ENCODE measurements at places on chromosomes 2 and 18.
A peak's percentile ranks its signal among the peaks of the same experiment; 100 is the strongest.

DNA sequence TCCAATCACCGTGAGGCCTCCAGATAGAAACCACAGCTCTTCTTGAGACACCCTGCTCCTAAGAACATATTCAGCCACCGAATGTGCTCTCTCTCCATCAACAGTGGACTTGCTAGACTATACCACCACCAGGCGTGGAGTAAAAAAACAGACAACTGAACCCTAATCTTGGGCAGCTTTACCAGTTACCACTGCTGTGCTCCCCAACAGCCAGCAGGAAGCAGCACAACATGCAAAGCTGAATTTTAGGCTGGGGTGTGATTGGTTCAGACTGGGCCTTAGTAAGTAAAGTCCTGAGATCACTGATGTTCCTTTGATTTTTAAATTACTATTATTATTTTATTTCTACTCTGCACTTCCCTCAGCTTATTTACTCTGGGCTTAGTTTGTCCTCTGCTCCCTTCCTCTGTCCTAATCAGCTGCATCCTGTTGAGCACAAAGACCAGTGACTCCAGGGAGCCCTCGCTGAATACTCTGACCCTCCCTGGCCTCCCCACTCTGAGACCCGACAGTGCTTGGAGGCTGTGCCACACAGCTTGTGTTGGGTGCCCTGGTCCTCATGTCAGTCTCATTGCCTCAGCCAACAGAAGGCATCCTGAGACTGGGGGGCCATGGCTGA, 21.9 kb downstream of the MRPL35 start:
- no peak overlapping the region for H3K27ac ChIP-seq
- peak; percentile 73 for DNase-seq
- no peaks in the 10 kb centered on the region for H3K27me3 ChIP-seq
- H3K4me1 ChIP-seq = peaks cover 13% of the 10 kb centered on the region
- no peak overlapping the region for H3K4me3 ChIP-seq

DNA sequence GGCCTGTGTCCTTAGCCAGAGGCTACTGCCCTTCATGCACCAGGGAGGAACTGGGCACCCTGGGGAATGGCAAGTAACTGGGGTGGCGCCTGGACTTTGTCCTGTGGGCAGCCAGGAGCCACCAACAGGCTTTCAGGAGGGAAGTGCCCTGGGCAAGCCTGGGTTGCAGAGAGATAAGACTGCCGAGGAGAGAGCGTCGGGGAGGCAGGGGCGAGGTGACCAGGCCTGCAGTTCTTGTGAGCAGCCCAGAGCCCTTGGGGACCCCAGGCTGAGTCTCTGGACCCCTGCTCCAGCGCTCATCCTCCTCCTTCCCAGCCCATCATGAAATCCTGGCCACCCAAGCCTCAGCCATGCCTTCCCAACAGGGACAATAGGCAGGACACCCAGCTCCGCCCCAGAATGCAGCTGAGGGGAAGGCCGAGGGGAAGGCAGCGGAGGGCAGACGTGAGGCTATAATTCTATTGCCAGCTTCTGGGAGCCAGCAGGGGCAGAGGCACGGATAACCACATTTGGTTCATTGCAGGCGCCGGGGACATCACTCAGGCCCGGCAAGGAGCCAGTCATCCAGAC, 25.1 kb downstream of the ADRA2B start:
- H3K4me1 ChIP-seq = no peaks in the 10 kb centered on the region
- no peak overlapping the region for H3K4me3 ChIP-seq
- H3K27me3 ChIP-seq = no peaks in the 10 kb centered on the region
- H3K36me3 ChIP-seq = no peaks in the 10 kb centered on the region
- no peak for DNase-seq
- H3K27ac ChIP-seq = no peak overlapping the region

GRCh38 chr2:130916438-130916705, 79.7 kb downstream of the ARHGEF4 start:
- no peak for DNase-seq
- no peaks in the 10 kb centered on the region for H3K36me3 ChIP-seq
- H3K4me1 ChIP-seq = no peaks in the 10 kb centered on the region
- no peak overlapping the region for H3K27ac ChIP-seq

GRCh38 chr2:120828066-120828465, 92.4 kb downstream of the GLI2 start:
- no peaks in the 10 kb centered on the region for H3K36me3 ChIP-seq
- DNase-seq = no peak
- no peak overlapping the region for H3K27ac ChIP-seq
- no peak overlapping the region for H3K4me3 ChIP-seq

GRCh38 chr18:10131081-10131459, 217.3 kb downstream of the VAPA start:
- DNase-seq = no peak
- peak overlapping the region; percentile 52 for H3K27ac ChIP-seq
- H3K27me3 ChIP-seq = no peaks in the 10 kb centered on the region
- peaks cover 12% of the 10 kb centered on the region for H3K4me1 ChIP-seq

DNA sequence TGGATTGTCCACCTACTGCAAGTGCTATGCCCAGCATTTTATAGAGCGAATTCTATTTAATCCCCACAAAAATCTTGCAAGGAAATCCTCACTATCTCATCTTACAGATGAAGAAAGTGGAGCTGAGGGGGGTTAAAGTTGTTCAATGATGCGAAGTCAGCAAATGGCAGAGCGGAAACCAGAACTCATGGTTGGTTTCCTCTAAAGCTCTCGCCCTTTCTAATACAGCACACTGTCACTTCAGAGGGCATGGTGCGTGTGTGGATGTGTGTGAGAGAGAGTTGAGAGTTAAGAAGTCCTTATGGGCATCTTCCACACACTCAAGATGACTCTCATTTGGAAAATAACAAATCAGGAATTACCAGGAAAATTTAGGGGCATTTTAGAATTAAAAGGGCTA, 78.4 kb downstream of the TGFA start:
- no peaks in the 10 kb centered on the region for H3K4me1 ChIP-seq
- H3K27ac ChIP-seq = no peak overlapping the region
- H3K4me3 ChIP-seq = no peak overlapping the region
- H3K27me3 ChIP-seq = no peaks in the 10 kb centered on the region
- H3K36me3 ChIP-seq = no peaks in the 10 kb centered on the region

GRCh38 chr2:148524519-148524919, 120.0 kb upstream of the EPC2 start:
- H3K27me3 ChIP-seq = no peaks in the 10 kb centered on the region
- DNase-seq = no peak
- no peak overlapping the region for H3K4me3 ChIP-seq
- H3K36me3 ChIP-seq = no peaks in the 10 kb centered on the region
- H3K27ac ChIP-seq = no peak overlapping the region

DNA sequence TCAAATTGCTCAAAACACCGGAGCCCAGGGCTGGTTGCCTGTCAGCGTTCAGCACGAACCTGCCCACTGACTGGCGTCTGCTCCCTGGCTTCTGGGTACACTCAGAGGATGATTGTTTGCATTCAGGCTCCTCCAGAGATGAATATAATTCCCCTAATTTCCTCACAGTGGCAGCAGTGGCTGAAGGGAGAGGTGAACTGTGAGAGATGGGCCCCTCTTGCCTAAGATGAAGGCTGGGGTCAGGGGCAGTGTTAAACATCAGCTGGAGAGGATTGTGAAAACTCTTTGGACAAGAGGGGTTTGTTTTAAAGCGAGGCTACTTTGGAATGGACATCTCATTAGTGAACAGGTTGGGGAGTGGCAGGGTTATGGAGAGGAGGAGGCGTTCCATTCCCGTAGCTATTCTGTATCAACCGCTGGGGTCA, 31.0 kb downstream of the TCF7L1 start:
- H3K4me1 ChIP-seq = peaks cover 22% of the 10 kb centered on the region
- no peak for DNase-seq
- H3K4me3 ChIP-seq = no peak overlapping the region
- no peaks in the 10 kb centered on the region for H3K27me3 ChIP-seq

DNA sequence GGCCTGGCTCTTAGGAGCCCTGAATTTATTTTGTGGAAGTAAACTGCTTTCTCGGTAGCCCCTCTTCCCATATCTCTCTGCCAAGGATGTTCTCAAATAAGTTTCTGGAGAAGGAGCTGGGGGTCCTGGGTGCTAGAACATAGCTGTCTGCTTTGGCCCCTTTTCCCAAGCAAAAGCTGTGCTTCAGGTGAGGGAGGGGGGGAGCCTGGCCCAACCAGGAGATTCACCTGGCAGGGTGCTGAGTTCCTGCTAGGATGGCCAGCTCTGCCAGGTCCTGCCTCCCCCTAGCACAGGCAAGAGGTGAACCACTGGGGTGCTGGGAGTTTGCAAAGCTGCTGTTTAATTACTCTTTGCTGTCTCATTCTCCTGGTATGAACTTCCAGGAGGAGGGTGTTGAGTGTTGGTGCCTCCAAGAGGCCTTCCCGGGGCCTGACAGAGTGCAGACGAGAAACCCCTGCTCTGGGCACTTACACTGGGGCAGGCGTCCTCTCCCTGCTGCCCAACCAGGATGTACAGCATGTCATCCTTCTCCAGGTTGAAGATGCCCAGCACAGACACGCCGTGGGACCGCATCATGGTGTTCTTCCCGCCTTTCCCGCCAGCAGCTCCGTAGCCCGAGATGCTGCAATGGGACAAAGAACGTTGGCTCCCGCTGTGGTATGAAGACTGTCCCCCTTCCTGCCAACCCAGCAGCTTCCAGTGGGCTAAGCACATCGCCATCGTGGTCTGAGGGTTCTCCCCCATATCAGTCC, 124.2 kb downstream of the CLIP4 start:
- H3K4me1 ChIP-seq = no peaks in the 10 kb centered on the region
- H3K4me3 ChIP-seq = no peak overlapping the region
- no peaks in the 10 kb centered on the region for H3K36me3 ChIP-seq
- no peaks in the 10 kb centered on the region for H3K27me3 ChIP-seq
- no peak for DNase-seq

DNA sequence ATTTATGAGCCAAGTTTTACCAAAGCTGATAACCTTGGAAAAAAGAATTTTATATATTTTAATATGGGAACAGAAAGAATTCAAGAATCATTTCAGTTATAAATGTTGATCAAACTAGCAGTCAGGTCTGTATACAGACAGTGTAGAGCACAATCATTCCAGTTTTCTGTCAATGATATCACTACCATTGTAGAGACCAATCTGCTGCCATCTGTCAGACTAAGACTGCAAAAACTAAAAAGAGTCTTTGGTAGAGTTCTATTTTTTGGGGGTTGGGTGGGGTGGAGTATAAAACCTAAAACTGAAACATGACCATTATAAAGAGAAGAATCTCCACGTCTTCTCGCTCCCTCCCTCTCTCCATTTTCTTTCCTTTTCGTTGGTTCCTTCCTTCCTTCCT, 204.7 kb upstream of the UBE2E3 start:
- no peak overlapping the region for H3K27ac ChIP-seq
- H3K36me3 ChIP-seq = no peaks in the 10 kb centered on the region
- no peaks in the 10 kb centered on the region for H3K27me3 ChIP-seq
- DNase-seq = no peak
- no peak overlapping the region for H3K4me3 ChIP-seq

DNA sequence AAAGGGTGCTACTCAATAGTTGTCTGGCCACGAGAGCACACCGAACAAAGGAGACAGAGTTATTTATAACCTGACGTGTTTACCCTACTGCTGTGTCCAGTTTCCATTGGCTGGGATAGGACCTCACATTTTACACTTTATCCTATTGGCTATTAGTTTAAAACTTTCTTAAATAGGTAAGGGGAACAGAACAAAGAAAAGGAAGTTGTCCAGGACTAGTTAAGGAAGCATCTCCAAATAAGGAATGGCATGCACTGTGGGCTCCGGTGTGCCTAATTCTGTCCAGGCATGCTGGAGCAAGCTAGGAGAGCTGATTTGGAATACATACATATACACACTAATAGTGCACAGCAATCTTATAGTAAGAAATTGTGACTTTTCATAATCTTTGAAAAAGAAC, 72.2 kb downstream of the CAB39 start:
- no peaks in the 10 kb centered on the region for H3K36me3 ChIP-seq
- no peaks in the 10 kb centered on the region for H3K4me1 ChIP-seq

DNA sequence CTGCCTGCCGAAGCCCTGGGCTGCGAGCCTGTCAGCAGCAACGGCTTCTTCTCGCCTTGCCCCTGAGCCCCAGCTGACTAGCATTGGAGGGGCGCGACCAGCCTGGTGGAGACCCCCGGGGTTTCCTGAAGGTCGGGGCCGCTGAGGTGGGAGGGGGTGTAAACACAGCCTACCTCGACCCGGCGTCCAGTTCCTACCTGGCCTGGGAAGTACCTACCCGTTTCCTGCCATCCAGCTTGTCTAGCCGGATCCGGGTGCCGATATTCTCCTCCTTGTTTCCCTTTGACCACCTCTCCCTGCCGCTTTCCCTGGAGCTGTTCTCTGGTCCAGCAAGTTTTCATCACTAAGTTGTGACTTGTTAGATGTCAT, 511 bp downstream of the MOB4 start:
- H3K27ac ChIP-seq = peak overlapping the region; percentile 90
- no peaks in the 10 kb centered on the region for H3K36me3 ChIP-seq
- no peaks in the 10 kb centered on the region for H3K27me3 ChIP-seq
- DNase-seq = peak; percentile 59
- H3K4me3 ChIP-seq = peak overlapping the region; percentile 73

DNA sequence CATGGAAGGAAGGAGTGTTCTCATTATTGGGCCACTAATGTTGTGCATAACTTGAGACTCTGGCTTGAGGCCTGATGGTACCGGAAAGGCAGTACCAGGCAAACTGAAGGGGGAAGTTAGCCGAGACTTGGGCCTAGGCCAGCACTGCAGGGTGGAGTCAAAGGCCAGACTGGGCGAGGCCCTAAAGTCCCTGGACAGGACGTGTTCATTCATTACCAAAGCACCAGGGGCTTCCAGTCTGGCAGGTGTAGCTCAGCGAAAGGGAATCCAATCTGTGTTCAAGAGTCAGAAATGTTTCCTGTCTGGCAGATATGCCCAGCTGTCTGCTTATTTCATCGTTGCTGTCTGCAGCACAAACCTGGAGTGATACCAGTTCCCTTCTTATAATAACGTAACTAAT, 4.7 kb upstream of the ITSN2 start:
- H3K27me3 ChIP-seq = no peaks in the 10 kb centered on the region
- DNase-seq = no peak
- peaks cover 7% of the 10 kb centered on the region for H3K4me1 ChIP-seq

- no peaks in the 10 kb centered on the region for H3K4me1 ChIP-seq
- H3K4me3 ChIP-seq = no peak overlapping the region
- H3K36me3 ChIP-seq = no peaks in the 10 kb centered on the region
- DNase-seq = no peak
- no peaks in the 10 kb centered on the region for H3K27me3 ChIP-seq
These were observed 49.3 kb downstream of the HS6ST1 start for GRCh38 chr2:128269063-128269989.

DNA sequence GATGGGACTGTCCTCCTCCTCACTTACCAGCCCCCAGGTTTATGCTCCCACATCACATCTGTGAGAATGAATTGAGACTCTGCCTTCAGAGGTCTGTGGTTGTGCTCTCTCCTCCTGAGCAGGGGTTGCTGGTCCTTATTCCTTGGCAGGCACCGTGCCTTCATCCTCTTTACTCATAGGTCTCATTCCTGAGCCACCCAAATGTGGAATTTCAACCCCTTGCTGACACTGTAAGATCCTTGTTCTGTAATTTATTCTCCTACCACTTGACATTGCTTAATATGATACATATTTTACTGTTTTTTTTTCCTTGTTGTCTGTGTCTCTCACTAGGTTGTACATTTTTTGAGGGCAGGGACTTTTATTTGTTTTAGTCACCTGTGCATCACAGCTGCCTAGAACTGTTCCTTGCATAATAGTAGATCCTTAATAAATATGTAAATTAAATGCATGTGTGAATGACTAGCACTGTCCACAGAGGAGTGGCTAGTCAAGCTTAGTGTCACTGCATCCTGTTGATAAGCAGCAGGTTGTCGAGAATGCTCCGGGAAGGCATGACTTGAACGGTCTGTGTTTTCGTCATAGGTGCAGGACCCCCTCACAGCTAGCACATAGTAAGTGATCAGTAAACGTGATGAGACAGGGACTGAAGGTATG, 180.6 kb downstream of the ZNF407 start:
- H3K27ac ChIP-seq = no peak overlapping the region
- no peak overlapping the region for H3K4me3 ChIP-seq
- no peaks in the 10 kb centered on the region for H3K36me3 ChIP-seq
- no peaks in the 10 kb centered on the region for H3K4me1 ChIP-seq
- DNase-seq = no peak

Data from hepatocyte (in vitro differentiated cells).